ENCODE measurements at places on chromosomes 11 and 22.

- no peak for DNase-seq
Observed at GRCh38 chr11:2704896-2705606, 5.3 kb upstream of the KCNQ1OT1 start.

DNA sequence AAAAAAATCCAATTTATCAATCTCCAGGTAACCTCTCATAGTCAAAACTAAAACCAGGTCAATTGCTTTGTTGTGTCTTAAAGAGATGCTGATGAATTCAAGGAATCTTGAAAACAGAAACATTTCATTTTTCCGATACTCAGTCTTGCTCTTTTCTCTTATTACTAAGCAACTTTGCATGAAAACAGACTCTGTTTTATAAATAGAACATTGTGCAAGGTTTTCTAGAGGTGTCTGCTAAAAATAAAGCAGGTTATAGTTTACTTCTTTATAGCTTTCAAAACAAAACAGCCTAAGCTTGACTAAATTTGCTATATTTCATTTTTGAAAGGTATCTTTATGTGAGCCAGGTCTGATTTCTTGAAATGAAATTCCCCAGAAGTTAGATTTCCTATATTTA, 109.3 kb downstream of the ARL14EP start:
- no peak for DNase-seq

DNA sequence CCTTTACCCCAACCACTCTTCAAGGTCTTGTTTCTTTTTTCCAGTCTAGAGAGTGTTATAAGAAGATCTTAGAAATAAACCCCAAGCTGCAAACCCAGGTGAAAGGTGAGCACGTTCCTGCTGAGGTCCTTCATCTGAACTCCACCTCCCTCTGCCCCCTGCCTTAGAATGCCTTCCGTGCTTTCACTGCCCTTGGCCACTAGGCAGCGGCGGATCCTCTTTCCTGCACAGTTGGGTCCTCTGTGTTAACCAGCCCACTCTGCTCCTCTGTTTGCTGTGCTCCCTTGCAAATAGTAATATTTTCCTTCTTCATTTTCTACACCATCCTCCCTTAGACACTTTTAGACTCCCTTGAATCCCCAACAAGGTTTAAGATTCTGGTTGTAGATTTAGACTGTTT, 24.3 kb downstream of the TTC12 start:
- DNase-seq: no peak

DNA sequence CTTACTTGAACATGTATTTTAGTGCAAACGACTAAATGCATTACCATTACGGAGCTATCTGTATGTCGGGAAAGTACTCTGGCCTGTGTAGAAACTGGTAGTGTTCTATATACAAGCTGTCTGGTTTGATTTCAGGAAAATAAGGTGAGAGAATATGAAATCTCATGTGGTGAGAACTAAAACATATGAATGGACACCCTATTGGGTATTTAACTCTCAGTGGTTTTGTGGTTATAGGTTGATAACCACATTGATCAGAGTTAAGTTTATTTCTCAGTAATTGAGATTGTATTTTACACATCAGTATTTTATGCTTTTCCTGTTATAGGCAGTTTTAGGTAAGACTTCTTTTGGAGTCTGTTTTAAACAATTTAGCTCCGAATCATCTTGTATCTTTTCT, 10.4 kb downstream of the ANO5 start:
- no peak for DNase-seq

DNA sequence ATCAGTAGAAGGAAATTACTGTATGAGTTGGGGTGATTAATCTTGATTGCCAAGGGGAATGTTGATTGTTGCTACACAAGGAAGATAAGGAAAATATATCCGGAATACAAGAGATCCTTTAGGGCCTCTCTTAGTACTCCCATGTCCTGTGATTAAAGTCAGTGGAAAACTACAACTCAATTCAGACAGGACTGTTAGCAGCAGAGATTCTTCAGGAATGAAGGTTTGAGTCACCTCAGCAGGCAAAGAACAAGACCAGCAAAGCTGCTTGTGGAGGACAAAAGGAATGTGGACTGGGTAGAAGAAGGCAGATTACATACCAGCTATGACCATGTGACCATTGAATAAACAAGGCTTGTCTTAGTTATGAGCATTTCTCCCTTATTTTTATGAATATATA, 478.2 kb downstream of the BUD13 start:
- DNase-seq: no peak

GRCh38 chr11:46916286-46917108, 1.9 kb downstream of the LRP4 start:
- no peak for DNase-seq

DNA sequence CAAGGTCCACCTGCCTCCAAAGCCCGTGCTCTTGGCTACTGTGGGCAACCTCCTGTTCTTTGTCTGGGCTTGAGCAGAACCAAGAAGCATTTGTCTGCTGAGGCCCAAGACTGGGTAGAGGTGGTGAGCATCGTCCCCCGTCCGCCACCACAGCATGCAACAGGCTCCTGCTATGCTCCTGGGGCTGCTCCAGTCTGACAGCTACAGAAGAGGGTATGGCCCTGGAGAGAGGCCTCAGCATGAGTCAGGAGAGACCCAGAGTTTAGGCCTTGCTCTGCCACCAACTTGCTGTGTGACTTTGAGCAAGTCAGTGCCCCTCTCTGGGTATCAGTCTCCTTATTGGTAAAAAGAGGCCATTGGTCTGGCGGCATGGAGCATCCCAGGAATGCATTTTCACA, 91.2 kb downstream of the TP53I11 start:
- no peak for DNase-seq

DNA sequence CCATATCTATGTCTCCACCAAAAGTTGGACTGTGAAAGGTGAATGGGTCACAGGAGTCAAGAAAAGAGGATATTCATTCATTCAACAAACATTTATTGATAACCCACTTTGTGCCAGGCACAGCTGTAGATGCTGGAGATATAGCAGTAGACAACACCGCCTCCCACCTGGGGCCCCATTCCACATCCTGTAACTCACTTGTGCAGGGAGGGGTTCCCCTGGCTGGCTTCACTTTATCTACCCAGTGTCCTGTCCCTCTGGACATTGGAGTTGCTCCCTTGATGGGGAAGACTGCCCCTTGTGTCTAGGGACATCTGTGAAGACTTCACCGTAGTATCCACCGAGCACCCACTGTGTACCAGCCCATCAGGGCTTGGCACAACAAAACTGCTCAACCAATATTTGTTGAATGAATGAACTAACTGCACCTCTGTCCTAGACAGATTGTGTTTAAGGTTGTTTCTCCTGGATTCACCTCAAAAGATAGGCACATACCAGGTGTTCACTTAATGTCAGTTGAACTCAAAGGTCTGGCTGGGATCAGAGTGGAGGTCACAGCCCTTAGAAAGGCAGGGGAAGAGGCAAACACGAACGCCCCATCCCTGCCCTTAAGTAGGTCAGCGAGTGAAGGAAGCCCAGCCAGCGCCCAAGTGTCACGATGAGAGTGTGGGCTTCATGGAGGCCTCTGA, 1.4 kb upstream of the OVOL1 start:
- DNase-seq: no peak

DNA sequence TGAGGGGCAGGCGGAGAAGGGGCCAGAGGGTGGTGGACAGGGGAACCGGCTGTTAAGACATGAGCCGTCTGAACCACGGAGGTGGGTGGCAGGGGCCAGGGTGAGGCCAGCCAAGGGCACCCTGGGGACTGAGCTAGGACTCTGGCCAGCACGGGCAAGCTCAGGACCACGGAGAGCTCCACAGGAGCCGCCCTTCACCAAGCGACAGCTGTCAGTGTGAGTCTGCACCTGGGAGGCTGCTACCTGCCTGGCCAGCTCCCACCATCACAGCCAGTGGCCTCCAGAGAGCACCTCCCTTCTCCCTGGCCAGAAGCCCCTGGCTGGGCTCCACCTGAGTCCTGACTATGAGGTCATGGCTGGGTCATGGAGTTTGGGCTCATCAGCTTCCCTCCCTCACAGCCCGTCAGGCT, 21.6 kb downstream of the MGAT3 start:
- no peak for DNase-seq

DNA sequence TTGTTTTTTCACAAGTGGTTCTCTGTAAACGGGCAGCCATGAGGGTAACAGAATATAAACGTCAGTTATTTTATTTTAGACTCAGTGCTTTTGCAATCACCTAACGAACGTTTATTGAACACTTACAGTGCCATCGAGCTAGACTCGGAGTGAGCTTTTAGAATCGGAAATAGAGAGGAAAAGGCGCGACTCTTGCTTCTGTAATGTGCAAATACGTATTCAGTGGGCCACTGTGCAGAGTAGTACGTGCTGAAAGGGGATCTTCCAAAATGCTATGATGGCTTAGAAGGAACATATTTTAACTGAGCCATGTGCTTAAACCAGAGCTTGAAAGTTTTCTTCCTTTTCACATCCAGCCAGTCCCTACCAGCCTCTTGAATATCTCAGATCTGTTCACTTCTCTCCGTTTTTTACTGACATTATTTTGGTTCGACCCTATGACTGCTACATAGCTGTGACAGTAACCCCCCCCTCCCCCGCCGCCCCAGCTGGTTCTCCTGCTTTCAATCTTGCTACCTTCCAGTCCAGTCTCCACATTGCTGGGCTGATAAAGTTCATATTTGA, 468 bp downstream of the DDIAS start:
- no peak for DNase-seq

DNA sequence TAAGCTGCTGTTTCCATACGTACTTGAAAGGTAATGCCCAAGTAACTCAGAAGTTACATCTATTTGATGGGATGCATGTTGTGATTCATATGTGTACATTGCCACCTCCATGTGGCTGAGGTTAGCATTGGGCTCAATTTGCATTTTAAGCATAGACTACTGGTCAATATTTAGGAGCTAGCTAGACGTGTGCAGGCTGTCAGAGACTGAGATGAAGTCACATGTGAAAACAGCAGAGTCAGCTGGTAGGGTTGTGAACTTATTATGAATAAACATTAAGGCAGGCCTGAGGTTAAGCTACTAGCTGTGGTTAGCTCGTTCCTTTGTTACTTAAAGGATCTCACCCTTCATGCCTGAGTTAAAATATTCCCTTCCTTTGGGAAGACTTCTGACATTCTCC, 114.5 kb upstream of the MTNR1B start:
- no peak for DNase-seq

DNA sequence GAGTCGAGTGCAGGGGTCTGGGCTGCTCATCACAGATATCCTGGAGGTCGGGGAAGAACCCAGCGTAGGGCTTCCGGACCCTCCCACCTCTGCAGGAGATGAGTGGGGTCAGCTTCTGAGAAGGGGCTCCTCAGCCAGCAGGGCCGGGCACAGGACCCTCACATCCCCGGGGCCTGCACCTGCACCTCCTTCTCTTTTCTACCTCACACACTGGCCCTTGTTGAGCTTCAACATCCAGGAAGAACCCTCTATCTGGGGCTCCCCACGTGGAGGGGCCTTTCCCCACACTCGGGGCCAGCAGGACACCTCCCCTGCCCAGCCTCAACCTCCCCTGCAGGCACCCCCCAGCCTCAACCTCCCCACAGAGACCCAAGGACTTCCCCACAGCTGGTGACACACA, 299.4 kb downstream of the CTTN start:
- no peak for DNase-seq
